ENCODE measurements at places on chromosomes 5 and 9.

DNA sequence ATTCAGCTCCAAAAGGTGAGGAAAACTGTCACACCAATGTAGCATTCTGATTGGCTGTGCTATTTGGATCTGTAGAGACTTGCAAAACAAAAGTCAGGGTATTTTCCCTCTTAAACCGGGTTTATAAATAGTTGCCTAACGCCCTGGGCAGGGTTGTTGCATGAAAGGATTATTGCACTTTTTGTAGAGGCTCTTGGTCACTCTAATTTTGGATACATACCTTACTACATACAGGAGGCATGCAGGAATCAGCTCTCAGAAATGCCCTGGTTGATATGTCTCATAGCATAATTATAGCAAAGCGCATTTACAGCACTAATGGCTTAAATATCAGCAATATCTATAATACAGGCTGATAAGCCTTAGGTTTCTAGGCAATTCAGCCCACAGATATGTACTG is 200.0 kb upstream of the GDNF start:
- DNase-seq: no peak

DNA sequence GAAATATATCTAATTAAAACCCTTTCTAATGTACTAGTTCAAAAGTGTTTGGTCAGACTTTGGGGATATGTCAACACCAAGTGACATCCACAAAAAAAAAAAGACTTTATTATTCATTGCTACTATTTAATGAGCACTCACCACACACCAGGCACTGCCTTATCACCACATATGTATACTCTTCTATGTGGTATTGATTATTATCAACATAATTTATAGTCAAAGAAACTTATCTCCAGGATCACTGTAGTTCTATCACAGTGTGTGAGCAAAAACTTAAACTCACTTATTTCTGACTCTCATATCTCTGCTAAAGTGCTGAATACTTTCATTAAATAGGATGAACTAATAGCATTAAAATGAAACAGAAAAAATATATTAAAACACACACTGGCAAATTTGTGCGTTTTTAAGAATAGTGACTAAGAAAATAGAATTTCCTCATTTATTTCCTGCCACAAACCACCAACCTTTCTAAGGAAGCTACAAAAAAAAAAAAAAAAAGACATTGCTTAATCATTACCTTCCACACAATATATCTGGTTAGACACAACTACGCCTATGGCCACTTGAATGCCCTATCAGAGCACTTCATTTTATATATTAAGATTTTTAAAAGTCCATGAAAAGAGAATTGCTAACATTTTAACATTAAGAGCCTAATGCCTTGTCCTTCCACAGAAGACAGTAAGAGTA is 12.8 kb downstream of the SLCO4C1 start:
- DNase-seq: no peak

- no peak for DNase-seq
Measured at GRCh38 chr9:130870491-130871381, 25.9 kb downstream of the QRFP start.

DNA sequence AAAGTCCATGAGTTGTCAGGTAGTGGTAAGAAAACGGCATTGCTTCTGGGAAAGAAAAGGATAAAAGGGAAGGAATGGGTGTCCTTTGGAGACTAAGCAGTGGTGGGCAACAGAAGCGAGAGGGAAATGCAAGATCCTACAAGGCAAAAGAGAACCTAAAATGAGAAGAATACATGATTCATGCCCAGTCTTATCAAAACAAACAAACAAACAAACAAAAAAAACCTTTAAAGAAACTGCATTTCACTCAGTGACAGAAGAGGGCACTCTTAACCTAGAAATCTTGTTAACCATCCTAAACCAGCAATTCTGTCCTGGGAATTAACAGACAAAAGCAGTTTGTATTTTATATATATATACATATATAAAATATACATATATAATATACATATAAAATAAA is 88.5 kb downstream of the SUSD1 start:
- DNase-seq: no peak

DNA sequence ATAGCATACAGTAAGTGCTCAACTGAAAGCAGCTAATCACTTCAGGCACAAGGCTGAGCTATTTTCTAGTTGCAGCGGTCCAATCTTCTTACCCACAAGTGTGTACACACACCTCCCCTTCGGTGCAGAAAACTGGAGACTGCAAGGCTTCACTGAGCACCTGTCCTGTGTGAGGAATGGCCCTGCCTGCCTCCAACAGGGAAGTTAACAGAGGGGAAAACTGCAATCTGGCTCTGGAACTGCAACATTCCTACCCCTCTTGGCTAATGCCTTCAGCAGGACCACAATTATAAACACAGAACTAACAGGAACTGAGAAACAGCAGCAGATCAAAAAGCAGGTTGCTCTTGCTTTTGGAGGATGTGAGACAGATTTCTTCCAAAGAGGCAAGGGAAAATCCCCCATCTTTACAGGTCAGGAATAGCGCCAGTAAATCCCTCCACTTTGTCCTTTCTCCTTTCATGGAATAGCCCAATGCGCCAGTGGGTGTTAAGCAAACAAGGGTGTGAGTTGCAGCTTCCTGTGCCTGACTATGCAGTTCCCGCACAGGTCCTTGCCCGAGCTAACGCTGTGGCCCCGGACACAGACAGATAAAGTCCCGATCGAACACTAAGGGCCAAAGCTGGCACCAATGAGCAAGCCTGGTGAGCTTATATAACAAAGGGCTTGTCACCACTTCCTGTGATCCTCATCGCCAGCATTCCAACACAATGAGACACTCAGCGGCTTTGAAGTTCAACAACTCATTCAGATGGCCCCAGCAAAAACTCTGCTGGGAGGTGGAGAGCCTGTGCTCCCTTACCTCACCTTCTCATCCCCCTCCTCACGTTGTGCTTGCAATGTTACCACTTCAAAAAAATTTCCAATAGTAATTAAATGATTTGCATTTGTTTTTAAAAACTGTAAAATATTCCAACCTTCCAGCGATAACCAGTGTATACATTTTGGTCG is 21.5 kb downstream of the SHB start:
- no peak for DNase-seq

GRCh38 chr9:4793459-4794395 is 983 bp downstream of the RCL1 start:
- no peak for DNase-seq

DNA sequence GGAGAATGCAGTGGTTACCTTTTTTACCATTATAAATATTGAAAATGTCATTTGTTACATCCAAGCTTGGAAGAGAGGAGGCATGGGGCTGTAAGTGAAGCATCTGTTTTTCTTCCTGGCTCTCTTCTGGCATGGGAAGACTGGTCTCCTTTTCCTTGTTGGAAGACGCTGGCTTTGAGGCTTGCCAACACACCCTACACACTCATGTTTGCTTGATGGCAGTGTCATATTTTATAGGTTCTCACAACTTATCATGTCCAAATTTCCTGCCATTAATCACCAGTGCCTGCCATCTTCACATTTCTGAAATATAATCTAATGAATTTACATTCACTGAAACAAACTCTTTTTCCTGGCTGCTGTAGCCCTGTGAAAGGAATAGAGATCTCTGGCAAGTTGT is 252.9 kb downstream of the MAN2A1 start:
- DNase-seq: no peak

GRCh38 chr5:83665631-83666030 is 55.0 kb downstream of the HAPLN1 start:
- no peak for DNase-seq

DNA sequence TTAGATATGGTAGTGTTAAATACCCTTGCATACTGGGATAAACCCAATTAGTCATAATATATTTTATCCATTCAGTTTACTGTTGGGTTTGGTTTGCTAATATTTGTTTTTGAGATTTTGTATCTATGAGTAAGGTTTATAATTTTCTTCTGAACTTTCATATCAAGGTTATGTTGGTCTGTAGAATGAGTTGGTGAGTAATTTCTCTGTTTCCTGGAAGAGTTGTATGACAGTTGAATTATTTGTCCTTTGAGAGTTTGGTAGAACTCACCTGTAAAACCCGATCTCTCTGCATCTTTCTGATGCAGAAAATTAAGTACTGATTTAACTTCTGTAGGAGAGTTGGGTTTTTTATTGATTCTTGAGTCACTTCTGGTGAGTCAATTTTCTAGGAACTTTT is 20.4 kb downstream of the DDX4 start:
- no peak for DNase-seq

DNA sequence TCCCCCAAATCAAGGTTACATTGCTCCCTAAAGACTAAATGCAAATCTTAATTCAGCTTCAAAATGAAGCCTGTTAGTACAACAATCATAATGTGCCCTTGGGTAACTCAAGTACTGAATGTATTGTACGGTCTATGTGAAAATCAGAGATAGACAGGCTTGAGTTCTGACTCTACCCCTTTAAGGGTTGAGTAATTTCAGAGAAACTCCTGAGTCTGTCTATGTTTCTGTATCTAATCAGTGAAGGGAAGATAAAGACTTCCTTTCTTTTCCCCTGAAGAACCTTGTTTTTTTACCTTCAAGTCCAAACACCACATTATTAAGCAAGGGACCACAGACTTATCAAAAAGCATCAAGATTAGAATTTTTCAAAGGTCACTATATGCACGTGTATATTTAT is 108.2 kb downstream of the MPDZ start:
- no peak for DNase-seq

GRCh38 chr9:38416461-38416860 is 7.8 kb downstream of the IGFBPL1 start:
- no peak for DNase-seq

GRCh38 chr5:68839019-68839552 is 254.7 kb upstream of the SLC30A5 start:
- no peak for DNase-seq

DNA sequence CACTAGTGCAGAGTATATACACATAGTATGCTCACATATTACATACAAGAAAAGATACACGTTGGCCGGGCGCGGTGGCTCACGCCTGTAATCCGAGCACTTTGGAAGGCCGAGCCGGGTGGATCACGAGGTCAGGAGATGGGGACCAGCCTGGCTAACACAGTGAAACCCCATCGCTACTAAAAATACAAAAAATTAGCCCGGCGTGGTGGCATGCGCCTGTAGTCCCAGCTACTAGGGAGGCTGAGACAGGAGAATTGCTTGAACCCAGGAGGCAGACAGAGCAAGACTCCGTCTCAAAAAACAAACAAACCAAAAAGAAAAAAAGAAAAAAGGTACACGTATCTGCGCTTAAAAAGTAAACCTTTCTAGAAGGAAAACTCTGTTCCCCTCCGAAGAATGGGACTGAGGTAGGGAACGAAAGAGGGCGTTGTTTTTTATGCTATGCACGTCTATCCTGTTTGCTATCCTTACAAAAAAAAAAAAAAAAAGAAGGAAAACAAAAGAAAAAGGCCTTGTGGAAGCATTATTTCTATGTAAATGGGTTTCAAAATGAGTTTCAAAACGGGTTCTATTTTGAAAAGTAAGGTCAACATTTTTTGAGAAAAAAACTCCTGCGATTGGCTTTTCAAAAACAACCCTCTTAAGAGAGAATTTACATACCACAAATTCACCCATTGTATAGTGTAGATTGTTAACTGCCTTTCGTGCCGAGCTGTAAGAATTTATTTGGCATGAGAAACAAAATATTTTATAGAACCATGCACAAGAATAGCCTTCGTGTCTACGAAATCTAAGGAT is 1.2 kb downstream of the AK3 start:
- DNase-seq: no peak

GRCh38 chr9:126853667-126854066 is 6.8 kb upstream of the ZBTB34 start:
- no peak for DNase-seq

GRCh38 chr9:38689678-38690077 is 30.3 kb downstream of the FAM240B start:
- DNase-seq: no peak

GRCh38 chr9:98091735-98092612 is 27.0 kb downstream of the TRIM14 start:
- DNase-seq: no peak

DNA sequence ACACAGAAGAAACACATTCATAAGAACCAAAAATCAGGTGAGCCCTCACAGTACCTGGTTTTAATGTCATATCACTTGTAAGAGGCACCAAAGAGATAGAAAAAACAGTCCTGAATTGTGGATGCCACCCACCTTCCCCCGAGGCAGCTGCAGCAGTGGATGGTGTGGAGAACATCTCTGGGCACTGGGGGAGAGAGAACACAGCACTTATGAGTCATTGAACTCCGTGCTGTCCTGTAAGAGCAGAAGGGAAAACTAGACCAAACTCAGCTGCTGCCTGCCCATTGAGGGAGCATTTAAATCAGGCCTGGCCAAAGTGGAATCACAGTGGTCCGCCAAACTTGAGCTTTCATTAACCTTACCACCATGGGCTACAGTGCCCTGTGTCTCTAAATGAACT is 296.2 kb downstream of the SPATA31D1 start:
- DNase-seq: no peak

DNA sequence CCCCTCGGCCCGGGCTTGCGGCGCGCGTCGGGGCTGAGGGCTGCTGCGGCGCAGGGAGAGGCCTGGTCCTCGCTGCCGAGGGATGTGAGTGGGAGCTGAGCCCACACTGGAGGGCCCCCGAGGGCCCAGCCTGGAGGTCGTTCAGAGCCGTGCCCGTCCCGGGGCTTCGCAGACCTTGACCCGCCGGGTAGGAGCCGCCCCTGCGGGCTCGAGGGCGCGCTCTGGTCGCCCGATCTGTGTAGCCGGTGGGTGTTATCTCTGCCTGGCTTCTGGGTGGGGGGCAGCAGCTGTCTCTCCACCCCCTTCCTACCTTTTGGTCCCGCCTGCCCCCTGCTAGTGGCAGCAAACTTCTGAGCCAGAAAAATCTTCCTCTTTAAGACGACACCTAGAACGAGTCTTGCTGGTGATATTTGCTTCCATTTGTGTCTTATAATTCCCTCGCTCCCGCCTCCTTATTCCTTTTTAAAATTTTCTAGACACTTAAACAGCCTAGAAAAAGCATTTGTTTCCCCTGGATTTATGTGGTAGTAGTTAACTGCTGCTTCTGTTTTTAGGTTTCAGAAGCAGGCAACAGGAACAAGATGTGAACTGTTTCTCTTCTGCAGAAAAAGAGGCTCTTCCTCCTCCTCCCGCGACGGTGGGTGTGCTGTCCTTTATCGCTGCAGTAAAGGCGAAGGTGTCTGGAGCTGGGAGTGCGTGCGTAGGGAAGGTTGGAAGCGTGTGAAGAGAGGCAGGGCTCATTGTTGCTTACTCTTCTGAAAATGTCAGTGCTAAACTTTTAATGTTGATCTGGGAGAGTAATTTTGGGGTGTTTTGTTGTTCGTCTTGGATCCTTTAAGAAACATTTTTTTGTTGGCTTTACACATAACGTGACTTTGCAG is 554 bp downstream of the JAK2 start:
- peak; percentile 9 for DNase-seq

GRCh38 chr5:24142341-24142740 is 502.4 kb downstream of the CDH10 start:
- DNase-seq: no peak

GRCh38 chr5:129973716-129974426 is 69.6 kb downstream of the CHSY3 start:
- DNase-seq: no peak

- DNase-seq: no peak
Measured at GRCh38 chr5:102625468-102625867, 126.7 kb upstream of the SLCO6A1 start.

DNA sequence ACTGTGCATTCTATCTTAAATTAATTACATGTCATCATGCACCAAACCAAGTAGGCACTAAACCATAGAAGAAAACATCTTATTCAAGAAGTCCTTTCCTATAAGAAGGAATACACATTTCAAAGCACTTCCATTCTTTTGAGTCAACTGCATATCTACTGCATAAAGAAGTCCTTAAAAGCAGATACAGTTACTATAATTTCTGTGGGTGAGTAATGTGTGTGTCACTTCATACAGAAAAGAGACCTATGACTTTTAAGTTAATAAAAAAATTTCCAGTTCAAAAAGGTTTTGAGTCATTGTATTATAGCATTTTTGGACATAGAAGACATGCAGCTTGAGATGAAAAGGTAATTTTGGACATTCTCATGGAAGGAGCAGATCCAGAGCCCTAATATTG is 125.0 kb downstream of the DTWD2 start:
- DNase-seq: no peak

Measured in activated gamma-delta T cell treated with Interleukin-2 at 50 U/mL for 16 hours (primary cell).